ENCODE measurements at places on chromosomes 5 and 9. TPM values are rescaled to one million over a fixed set of nuclear protein-coding genes. Genes with fewer than 3 reads are reported as not detected.

Gene PCDHA7
- not detected for total RNA-seq

Gene CCDC192
- 0.25 TPM for total RNA-seq

Gene DMRTA1
- not detected for total RNA-seq

Gene RAD50
- total RNA-seq, result 46.1 TPM

Gene MAP3K1
- 21.8 TPM for total RNA-seq

Gene FOXI1
- total RNA-seq, result not detected

Gene PRRX2
- 3.3 TPM for total RNA-seq

Gene MCC
- 4.2 TPM for total RNA-seq

Gene MAMDC4
- 14.8 TPM for total RNA-seq

Gene C9orf50
- 0.31 TPM for total RNA-seq

Gene GPX3
- total RNA-seq, result not detected

Gene PCDHGC5
- not detected for total RNA-seq

Gene OSMR
- total RNA-seq, result 0.10 TPM

Gene KIF24
- total RNA-seq, result 7.4 TPM

Gene LAMC3
- 0.65 TPM for total RNA-seq

Gene CNTLN
- 0.22 TPM for total RNA-seq

Gene DENND4C
- total RNA-seq, result 26.0 TPM

Gene FRMD3
- total RNA-seq, result 0.46 TPM

Gene FOXD4L6
- not detected for total RNA-seq

Gene TNFSF15
- 0.26 TPM for total RNA-seq

Gene C9
- total RNA-seq, result not detected

Gene SPARC
- total RNA-seq, result not detected

Gene DMGDH
- 19.2 TPM for total RNA-seq

Gene SERF1A
- total RNA-seq, result 21.5 TPM

Gene HTR1A
- total RNA-seq, result not detected

Gene MLANA
- not detected for total RNA-seq

Gene DEPDC1B
- total RNA-seq, result 34.5 TPM

Gene CEL
- total RNA-seq, result 3.6 TPM

Gene FCN1
- total RNA-seq, result not detected

Gene ZNF618
- 0.62 TPM for total RNA-seq

Gene LOX
- not detected for total RNA-seq

Gene FST
- 2.5 TPM for total RNA-seq

Gene ABHD17B
- 15.4 TPM for total RNA-seq

Gene KIAA1958
- 11.2 TPM for total RNA-seq

Gene GARNL3
- 2.2 TPM for total RNA-seq

Gene HAPLN1
- not detected for total RNA-seq

Gene MYORG
- total RNA-seq, result 1.7 TPM

Gene NEUROG1
- not detected for total RNA-seq

Gene LRRTM2
- 0.23 TPM for total RNA-seq

Gene BTNL3
- 0.16 TPM for total RNA-seq

Gene SYK
- 0.19 TPM for total RNA-seq

Gene PTRH1
- total RNA-seq, result 8.0 TPM

Gene SPINK4
- total RNA-seq, result not detected

Gene SLC44A1
- 11.8 TPM for total RNA-seq

Gene CCNJL
- total RNA-seq, result not detected

Gene IFNB1
- total RNA-seq, result 1.6 TPM

Gene GADD45G
- total RNA-seq, result 6.0 TPM

Gene CACFD1
- 2.8 TPM for total RNA-seq

Gene SFXN1
- 151 TPM for total RNA-seq

Gene UNC5A
- total RNA-seq, result not detected
